Astrocyte of the cerebellum (primary cell): ENCODE measurements at places on chromosomes 6 and 20.

- DNase-seq: no peak
These were observed 129.0 kb downstream of the F13A1 start for GRCh38 chr6:6191476-6191875.

GRCh38 chr6:16265351-16266341, 27.3 kb downstream of the GMPR start:
- DNase-seq: no peak

GRCh38 chr20:1992359-1993110, 1.3 kb downstream of the PDYN start:
- no peak for DNase-seq

- no peak for DNase-seq
These were observed 226.6 kb upstream of the MOCS1 start for GRCh38 chr6:40160826-40161225.

GRCh38 chr20:50711113-50711825, 19.9 kb upstream of the RIPOR3 start:
- no peak for DNase-seq

DNA sequence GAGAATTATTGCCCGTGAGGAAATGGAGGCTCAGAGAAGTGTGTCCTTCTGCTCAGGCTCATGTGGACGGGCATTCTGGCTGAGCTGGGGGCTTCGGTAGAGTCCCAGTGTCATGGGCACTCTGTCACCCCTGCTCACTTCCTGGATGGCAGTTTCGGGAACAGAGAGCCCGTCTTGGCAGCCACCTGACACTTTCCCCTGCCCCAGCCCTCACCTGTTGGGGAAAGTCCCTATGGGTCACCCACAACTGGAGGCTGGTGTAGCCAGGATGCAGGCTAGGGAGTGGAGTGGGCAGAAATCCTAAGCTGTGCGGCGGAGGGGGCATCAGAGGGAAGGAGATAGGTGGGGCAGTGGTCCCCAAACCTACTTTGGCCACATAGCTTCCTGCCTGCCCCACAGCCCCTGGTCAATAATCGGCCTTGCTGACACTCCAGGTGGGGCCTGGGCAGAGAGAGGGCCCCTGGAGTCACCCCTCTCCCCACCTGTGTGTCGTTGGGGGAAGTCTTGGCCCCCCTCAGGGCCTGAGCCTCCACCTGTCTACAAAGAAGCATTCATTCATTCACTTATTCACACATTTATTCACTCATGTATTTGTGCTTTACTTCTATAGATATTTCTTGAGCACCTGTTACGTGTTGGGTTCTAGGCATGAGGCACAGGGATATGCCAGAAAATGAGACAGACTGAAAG, 40.5 kb downstream of the SNAI1 start:
- no peak for DNase-seq
